ENCODE measurements at places on chromosomes 1 and 21.

- DNase-seq, result no peak
These were observed 24.9 kb downstream of the SLC30A10 start for GRCh38 chr1:219903353-219903871.

DNA sequence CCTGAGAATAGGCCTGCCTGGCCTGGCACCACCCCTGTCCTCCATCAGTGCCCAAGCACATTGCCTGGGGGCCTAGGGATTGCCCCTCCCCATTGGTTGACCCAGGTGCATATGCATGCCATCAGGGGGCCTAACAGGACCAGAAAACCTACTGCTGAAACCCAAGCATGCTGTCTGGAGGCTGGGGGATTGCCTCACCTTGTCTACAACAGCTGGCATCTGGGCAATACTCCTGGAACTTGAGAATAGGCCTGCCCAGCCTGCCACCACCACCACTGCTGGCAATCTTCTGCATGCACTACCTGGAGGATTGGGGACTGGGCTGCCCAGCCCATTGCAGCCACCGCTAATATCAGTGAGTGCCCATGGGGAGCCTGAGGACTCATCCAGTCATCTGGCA, 56.1 kb upstream of the BCL10 start:
- no peak for DNase-seq

- no peak for DNase-seq
These were observed 1.3 kb downstream of the SF3B4 start for GRCh38 chr1:149926296-149926695.

DNA sequence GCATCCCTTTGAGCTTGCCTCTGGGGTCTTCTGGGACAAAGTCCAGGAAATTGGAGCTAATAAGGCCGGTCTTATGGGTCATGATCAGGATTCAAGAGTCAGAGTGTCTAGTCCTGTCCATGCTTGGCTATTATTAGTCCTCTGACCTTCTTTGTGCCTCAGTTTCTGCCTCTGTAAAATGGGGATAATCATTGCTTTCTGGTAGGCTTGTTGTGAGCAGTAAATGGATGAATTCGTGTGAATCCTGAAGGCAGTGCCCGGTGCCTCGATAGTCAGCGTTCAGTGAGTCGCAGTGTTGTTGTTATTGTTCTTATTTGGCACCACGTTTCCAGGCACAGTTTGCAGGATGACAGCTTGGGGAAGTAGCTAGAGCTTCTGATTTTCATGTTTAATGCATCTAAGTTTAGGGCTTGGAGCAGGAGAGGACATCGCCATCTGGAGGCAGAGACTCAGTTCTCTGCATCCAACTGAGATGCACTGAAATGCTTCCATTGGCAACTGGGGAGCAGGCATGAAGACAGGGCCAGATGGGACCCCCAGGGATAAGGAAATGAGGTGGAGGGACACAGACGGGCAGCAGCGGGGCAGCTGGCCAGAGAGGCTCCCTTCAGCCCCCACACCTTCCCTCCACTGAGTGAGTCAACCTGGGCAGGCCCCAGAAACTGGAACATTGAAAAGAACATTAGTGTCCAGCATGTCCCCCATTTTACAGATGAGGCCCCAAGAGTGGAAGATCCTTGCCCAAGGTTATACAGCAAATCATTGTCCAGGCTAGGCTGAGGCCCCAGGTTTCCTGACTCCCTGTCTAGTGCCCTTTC, 160.3 kb downstream of the PTPRU start:
- DNase-seq, result no peak

DNA sequence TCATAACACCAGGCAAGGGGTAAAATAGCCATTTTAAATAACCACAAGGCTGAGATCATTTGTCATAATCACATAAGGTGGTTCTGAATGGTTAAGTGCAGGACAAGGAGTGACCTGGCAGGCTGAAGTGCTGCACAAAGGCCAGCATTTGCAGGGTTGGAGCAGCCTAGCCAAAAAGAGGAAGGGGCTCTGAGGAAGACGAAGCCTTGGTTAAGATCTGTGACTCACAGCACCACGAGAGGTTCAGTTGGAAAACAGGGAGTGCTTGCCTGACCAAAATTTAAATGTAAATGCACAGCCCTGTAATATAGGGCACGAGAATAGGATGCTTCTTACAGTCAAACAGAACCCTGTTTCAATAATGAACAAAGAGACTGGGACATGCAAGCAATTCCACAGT, 12.1 kb downstream of the ATP5PF start:
- DNase-seq, result no peak

DNA sequence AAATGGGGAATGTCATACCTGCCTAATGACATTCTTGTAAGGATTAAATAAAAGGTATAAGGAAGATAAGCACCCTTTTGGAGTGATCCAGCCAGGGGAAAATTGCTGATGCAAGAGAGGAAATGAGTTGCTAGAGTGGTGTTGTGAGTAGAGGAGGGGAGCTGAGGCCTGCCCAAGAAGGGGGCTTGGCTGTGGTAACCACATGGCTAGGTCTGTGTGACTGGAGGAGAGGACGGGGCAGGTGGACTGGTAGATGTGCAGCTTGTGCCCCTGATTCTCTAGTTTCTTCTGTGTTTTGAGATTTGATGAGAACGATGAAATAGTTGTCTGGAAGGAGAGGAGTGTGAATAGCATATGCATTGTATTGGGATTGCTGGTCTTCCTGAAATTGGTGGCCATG, 6.6 kb downstream of the TXLNA start:
- DNase-seq, result no peak

- DNase-seq, result no peak
These were observed 29.1 kb upstream of the SAMD13 start for GRCh38 chr1:84272401-84272800.

DNA sequence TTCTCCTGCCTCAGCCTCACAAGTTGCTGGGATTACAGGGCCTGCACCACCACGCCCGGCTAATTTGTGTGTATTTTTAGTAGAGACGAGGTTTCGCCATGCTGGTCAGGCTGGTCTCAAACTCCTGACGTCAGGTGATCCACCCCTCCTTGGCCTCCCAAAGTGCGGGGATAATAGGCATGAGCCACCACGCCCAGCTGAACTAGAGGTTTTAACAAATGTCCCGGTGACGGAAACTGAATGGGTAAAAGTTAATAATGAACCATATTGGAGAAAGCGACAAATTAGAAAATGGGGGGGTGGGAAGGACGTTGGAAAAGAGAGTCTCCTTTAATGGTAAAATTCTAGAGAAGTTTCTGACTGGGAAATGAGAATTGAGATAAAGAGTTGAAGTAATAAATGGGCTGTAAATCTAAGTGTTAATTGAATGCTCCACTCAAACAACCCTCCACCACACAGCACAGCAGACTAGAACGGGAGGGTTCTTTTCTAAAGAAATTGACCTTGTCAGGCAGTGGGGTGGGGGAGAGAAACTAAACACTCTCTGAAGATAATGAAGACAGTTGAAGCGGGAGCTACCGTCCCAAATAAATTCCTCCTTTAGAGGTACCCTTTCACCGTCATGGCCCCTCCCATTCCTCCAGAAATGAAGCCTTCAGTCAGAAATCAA, 46.9 kb upstream of the PUM1 start:
- no peak for DNase-seq

DNA sequence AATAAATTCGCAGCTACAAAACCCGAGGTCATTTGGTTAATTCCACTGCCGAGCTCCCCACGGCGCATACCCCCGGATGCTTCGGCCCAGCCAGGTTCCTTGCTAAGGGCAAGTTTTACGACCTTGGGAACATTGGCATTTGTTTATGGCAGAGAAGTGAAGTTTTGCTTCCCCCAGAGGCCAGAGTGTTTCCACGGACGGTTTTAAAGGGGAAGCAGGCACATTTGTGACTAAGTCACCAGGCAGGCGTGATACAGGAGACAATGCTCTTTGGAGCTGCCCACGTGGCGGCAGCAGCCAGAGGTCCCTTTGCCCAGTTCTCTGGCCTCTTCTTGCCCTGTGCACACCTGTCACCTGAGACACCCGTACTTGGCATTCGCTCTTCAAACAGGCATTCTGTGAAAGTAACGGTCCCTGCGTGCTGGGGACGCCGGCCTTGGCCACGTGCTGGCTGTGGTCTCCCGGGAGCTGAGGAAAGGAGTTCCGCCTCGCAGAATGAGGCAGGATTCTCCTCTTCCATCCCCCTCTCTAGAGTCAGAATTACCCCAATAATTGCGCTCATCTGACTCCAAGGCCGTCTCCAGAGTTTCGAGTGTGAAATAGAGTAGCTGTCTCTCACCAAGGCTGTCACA, 138.3 kb downstream of the PRDM16 start:
- no peak for DNase-seq

GRCh38 chr1:195637539-195637938, 970.7 kb downstream of the KCNT2 start:
- DNase-seq, result no peak

GRCh38 chr1:14345946-14346550, 252.4 kb upstream of the KAZN start:
- DNase-seq, result no peak

DNA sequence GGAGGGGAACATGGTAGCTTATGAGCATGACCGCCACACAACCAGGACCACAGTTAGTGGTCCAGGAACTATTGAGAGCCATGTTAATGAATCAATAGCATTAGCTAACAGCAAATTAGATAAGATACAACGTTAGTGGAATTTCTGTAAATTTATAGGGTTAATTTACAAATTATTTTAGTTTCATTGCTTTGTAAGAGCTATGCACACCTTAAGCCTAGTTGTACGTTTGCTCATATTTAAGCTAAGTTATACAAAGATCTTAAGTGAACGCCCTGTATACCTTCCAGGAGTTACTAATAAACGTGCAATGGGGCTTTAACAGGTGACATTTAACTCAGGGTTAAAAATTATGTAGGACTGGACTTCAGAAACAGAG, 749 bp downstream of the EXOSC10 start:
- DNase-seq, result no peak

DNA sequence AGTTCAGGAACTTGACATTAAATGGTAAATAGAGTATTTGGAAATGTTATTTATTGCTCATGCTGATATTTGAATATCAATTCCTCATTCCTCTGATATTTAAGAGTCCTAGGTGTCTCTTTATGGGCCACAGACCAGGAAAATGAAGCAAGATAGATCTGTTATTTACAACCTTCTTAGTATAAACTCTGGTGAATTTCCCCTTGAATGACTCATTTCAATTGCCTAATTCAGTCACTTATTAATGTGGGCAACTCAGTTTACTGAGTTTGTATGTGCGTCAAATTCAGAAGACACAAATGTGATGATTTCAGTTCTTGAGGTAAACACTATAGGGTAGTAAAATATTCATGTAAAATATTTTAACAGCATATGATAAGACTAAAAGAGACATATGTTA, 1404.4 kb upstream of the PRMT6 start:
- no peak for DNase-seq

GRCh38 chr21:32193098-32193465, 85.8 kb downstream of the MIS18A start:
- no peak for DNase-seq

GRCh38 chr1:55916907-55917306, 662.5 kb downstream of the PLPP3 start:
- no peak for DNase-seq

DNA sequence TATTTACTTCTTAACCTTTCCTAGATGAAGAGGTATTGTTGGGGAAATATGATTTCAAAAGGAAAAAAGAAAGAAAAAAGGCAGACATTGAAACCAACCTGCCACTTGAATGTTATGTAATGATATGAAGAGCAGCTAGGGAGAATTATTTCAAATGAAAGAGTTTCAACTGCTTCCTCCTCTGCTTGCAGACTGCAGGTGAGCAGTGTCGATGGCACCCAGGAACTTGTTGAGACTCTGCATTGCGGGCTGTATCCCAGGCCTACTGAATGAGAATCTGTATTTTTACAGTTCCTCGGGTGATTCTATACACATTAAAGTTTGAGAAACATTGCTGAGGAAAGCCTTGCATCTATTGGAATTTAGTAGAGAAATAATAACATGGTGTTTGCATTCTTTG, 3.7 kb upstream of the RUNX1 start:
- DNase-seq, result no peak

GRCh38 chr1:5574641-5575040, 417.6 kb downstream of the NPHP4 start:
- no peak for DNase-seq

- DNase-seq, result no peak
These were observed 451 bp downstream of the ADAMTSL4 start for GRCh38 chr1:150549496-150550221.

- no peak for DNase-seq
These were observed 124.7 kb downstream of the CASZ1 start for GRCh38 chr1:10671622-10672342.

GRCh38 chr21:28086861-28087581, 905.7 kb downstream of the LTN1 start:
- DNase-seq, result peak; percentile 38

DNA sequence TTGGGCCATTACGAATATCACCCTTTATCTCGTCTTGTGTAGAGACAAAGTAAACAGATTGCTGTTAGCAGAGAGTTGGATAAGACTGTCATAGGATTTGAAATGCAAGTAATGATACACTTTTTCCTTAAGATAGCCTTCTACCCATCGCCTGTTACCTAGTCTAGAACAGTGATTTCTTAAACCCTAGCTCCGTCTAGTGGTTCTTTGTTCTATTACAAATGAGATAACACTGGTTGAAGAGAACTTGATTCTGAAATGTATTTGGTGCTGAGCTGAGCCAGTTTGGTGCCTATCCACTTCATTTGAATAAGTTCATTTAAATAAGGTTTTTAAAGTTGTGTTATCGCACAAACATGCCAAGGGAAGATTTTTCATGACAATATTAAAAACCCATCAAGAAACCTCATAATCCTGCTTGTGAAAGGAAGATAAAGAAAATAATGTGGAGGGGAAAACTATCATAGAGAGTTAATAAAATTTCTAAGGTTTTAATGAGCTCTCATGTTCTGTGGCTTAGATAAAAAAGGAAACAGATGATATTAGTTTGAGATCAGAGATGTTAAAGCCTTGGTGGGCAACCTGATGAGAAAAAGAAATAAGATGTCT, 1.5 kb upstream of the KCNH1 start:
- DNase-seq, result peak; percentile 61

DNA sequence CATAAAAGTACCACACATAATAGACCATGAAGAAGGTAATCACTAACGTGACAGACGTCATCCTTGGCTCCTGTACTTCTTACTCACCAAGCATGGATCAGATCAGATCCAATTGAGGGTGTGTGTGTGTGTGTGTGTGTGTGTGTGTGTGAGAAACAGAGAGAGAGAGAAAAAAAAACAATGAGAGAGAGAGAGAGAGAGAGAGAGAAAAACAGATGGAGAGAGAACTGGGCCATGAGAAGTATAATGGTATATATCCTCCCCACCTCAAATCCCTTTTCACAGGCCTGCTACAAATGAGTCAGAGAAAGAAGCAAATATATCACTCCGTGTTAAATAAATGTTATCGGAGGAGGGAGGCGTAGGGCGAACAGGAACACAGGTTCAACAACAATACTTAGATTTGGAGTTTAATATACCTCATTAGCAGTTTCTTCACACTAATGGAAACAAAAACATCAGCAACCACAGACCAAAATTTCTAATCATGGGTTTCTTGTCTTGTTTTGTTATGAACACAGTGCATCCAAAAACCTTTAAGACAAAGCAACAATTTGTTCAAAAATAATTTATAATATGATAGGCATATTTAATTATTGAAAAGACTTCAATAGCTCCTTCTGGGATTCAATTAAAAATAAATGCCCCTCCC, 45.3 kb downstream of the TIAM1 start:
- no peak for DNase-seq
